ENCODE measurements at places on chromosomes 16 and 17.

- DNase-seq: no peak
Measured at GRCh38 chr17:44688675-44689476, 700 bp downstream of the CCDC43 start.

GRCh38 chr16:47284999-47285398 is 141.3 kb upstream of the NETO2 start:
- no peak for DNase-seq

DNA sequence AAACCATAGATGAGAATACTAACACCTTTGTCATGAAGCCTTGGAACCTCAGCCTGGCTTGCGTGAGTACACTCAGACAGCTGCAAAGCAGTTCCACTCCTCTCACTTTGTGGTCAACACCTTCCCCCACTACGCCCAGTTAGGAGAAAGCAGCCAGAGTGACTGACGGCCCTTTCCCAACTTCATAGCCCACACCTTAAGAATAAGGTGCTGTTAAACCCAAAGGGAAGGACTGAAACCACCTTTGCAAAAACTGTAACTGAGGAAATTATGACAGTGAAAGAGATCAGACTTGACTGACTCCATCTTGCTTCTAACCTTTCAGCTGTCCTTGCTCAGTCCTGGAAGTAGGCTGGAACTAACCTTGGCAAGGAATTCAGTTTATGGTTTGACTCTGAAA is 13.7 kb downstream of the N4BP1 start:
- DNase-seq: peak; percentile 18

GRCh38 chr16:81738783-81739496 is 40.2 kb upstream of the PLCG2 start:
- DNase-seq: no peak

DNA sequence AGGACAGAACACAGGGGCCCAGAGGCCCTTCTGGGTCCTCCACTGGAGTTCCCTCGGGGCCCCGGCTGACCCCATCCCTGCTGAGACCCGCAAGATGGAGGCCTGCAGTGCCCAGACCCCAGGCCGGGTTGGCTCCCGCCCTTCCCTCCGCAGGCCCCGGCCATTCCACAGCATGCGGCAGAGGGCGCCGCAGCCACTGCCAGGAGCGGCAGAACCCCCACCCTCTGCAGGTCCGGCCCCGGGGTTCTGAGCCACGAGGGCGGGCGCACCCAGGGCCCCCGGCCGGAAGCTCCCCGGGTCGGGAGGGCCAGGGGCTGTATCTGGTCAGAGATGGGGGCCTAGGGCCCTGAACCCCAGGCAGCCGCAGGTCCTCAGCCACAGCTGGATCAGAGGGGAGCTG is 2.4 kb upstream of the PERCC1 start:
- no peak for DNase-seq

- DNase-seq: no peak
Measured at GRCh38 chr17:62950067-62950466, 16.0 kb upstream of the TANC2 start.

DNA sequence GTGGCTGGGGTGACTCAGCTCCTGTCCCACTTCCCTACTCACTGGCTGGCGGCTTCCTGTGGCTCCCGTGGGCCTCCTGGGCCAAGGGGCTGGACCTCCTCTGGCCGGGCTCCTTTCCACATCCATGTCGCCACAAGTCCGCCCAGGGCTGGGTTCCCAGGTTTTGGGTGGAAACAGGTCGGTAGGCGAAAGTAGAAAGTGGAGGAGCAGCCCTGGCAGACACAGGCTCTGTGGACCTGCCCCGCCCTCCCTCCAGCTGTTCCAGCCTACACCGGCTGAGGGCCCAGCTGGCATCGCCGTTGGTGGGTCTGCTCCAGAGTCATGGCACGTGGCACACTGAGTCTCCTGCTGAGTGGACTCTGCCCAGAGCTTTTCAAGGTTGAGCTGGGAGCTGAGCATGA is 28.7 kb downstream of the GSE1 start:
- DNase-seq: no peak

GRCh38 chr17:64226132-64226531 is 36.9 kb downstream of the TEX2 start:
- DNase-seq: no peak

DNA sequence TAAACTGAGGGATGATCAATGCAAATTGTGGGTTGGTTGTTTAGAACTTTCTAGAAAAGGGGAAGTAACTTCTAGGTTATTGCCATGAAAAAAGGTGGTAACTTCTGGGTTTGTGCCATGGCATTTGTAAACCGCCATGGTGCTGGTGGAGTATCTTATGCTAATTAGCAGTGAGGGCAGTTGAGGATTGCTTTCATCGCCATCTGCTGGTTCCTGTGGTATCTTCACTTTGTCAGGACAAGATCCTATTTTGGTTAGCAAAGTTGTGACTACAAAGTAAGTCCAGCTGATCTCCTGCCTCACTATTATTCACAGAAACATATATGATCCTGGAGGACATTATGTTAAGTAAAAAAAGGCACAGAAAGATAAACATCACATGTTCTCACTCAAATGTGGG is 1332.3 kb downstream of the CDH11 start:
- DNase-seq: no peak

DNA sequence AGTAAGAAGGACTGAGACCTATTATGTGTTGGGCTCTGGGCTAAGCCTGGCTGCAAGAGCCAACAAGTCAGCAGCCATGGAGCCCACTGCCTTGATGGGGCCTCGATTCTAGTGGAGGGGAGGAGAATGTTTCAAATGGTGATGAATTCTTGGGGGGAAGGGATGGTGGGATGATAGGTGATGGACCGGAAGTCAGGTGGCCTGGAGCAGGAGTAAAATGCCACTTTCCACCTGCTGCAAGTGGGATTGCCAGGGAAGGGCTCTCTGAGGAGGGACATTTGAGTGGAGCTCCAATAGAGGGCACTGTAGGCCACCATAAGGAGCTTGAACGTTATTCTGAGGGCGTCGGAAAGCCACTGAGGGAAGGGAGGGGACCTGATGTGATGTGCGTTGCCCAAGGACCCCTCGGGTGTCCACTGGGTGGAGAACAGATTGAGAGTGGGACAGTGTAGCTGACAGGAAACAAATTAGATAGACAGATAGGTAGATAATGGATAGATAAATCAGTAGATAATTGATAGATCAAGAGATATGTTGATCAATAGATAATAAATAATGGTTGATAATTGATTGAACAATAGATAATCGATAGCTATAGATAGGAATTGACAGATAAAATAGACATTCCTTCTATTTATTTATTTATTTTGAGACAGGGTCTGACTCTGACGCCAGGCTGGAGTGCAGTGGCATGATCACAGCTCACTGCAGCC is 18.2 kb upstream of the NXPH3 start:
- DNase-seq: no peak

GRCh38 chr16:2663553-2664546 is 18.5 kb upstream of the KCTD5 start:
- no peak for DNase-seq

DNA sequence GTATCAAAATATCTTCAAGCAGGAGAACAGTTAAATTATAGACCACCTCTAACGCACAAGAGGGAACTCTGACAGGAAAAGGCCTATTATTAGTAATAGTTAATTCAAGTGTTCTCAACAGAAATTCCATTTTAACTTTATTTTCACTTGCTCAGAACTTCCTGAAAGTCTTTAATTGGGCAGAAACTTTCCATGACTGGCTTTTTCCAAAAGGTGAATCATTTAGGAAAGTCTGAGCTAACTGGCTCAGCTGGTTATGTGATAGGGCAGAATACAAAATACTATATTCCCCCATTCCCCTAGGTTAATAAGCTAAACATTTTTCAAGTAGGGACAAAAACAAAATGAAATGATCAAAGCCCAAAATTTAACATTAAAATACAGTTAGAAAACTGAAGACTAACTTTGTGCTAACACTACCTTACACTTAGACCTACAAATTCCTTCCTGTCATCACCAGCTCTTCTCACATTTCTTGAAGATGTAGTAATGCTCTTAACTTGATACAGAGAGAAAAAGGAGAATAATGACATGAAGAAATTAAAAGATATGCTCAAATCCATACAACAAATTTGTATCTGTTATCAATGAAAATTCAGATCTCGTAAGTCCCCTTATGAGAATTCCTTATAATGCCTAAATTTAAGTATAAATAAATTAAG is 31.0 kb downstream of the CFDP1 start:
- DNase-seq: no peak

GRCh38 chr17:82414548-82415281 is 3.4 kb upstream of the HEXD start:
- DNase-seq: peak; percentile 65

- no peak for DNase-seq
Measured at GRCh38 chr16:66617010-66617434, 12.5 kb downstream of the CMTM3 start.
